Chondrocyte (in vitro differentiated cells): ENCODE measurements at places on chromosomes 12 and 14.

- DNase-seq = no peak
Measured at GRCh38 chr12:30993766-30994165, 67.2 kb downstream of the TSPAN11 start.

DNA sequence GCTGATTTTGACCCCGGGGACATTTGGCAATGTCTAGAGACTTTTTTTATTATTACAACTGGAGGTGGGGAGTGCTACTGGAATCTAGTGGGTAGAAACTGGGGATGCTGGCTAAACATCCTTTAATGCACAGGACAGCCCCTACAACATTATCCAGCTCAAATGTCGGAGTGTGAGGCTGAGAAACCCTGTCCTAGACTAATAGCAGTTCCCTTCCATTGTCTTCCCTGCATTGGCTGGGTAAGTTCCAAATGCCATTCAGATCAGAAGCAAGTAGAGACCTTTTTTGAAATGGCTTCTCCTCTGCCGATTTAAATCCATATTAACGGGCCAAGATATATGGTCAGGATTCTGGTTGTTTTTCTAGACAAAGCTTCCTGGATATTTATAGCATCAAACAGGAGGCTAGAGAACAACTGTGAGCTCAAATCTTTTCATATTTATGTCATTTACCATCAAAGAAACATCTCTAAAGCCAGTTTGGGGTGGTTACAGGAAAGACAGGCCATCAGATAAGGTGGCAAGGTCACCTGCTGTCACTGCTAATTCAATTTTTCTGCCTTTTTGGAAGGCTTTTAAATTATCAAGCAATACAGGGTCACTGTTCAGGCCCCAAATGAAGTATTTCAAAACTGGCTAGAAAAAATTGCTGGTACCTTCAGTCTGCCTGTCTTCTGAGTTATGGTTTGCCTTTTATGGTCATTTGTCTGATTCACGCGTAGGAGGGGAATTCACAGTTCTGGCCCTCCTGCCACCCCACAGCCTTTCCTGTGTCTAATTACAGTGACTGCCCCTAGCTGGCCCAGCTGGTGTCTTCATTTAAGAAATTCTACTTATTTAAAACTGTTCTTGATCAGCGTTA is 20.1 kb upstream of the AKAP5 start:
- no peak for DNase-seq

GRCh38 chr14:89681086-89682018 is 264.3 kb upstream of the FOXN3 start:
- DNase-seq = no peak

- no peak for DNase-seq
Measured at GRCh38 chr14:92565040-92565717, 51.6 kb downstream of the RIN3 start.

DNA sequence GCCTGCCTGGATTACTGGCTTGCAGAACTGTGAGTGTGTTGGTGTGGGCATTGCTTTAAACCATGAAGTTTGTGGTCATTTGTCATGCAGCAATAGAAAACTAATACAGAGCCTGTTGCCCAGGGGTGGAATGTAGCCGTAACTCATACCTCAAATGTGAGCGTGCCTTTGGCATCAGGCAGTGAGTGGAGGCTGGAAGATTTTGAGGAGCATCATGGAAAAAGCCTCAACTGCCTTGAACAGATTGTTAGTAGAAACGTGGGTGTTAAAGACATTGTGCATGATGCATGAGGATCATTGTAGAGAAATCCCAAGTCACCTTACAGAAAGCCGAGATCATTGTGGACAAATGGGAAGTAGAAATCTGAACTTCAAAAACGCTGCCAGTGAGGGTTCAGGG is 580.5 kb downstream of the AACS start:
- DNase-seq = no peak

GRCh38 chr12:64716371-64716770 is 42.8 kb downstream of the GNS start:
- DNase-seq = no peak

GRCh38 chr12:39062266-39062996 is 157.0 kb upstream of the CPNE8 start:
- no peak for DNase-seq

DNA sequence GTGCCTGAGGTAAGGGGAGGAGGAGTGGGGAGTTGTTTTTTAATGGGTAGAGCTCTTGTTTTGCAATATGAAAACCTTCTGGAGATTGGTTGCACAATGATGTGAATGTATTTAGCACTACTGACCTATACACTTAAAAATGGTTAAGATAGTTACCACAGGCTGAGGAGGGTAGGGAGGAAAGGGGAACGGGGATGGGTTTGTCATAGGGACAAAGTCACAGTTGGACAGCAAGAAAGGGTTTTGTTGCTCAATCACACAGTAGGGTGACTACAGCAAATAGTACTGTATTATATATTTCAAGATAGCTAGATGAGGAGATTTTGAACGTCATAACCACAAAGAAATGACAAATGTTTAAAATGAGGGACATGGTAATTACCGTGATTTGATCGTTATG is 1562.4 kb downstream of the AACS start:
- no peak for DNase-seq

GRCh38 chr12:121949648-121950397 is 31.4 kb downstream of the CFAP251 start:
- no peak for DNase-seq

DNA sequence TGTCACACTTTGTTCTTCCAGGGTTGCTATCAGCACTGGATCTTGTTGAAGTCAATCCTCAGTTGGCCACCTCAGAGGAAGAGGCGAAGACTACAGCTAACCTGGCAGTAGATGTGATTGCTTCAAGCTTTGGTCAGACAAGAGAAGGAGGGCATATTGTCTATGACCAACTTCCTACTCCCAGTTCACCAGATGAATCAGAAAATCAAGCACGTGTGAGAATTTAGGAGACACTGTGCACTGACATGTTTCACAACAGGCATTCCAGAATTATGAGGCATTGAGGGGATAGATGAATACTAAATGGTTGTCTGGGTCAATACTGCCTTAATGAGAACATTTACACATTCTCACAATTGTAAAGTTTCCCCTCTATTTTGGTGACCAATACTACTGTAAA is 23.7 kb downstream of the VTI1B start:
- no peak for DNase-seq

DNA sequence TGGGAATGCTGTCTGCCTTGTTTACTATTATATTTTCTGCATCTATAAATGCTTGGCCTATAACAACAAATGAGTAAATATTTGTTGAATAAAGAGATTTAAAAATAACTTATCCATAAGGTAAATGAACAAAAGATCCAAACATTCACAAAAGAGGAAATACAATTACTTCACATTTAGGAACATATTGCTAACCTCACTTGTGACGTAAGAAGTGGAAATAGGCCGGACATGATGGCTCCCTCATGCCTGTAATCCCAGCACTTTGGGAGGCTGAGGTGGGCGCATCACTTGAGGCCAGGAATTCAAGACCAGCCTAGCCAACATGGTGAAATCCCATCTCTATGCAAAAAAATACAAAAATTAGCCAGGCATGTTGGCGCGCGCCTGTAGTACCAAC is 25.7 kb upstream of the CKAP4 start:
- DNase-seq = no peak

DNA sequence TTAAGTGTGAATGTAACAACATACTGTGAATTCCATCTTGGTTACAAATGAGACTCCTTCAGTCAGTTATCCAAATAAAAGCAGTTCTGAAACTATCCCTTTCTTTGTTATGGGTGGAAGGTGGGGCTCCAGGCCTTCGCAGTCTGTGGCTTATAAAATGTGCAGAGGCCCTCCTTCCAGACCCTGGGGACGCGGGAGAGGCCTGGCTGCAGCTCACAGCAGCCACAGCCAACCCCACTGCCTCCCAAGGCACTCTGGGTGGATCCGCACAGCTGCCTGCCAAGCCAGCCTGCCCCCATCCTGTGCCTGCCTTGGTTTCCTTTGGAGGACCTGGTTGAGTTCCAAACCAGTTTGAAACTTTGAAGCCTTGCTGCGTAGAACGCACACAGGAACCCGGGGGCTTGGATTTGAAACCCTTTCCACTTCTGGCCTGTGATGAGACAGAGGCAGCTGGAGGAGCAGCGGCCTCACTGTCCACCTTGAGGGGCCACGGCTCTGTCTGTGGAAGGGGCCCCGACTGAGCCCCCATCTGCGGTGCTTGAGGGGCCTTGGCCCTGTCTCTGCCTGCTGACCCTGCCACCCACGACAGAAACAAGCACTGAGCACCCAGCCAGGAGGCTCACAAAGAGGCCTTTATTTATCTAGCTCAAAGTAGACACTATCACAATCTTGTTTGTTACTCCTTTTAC is 30.4 kb downstream of the CCNK start:
- peak; percentile 85 for DNase-seq

DNA sequence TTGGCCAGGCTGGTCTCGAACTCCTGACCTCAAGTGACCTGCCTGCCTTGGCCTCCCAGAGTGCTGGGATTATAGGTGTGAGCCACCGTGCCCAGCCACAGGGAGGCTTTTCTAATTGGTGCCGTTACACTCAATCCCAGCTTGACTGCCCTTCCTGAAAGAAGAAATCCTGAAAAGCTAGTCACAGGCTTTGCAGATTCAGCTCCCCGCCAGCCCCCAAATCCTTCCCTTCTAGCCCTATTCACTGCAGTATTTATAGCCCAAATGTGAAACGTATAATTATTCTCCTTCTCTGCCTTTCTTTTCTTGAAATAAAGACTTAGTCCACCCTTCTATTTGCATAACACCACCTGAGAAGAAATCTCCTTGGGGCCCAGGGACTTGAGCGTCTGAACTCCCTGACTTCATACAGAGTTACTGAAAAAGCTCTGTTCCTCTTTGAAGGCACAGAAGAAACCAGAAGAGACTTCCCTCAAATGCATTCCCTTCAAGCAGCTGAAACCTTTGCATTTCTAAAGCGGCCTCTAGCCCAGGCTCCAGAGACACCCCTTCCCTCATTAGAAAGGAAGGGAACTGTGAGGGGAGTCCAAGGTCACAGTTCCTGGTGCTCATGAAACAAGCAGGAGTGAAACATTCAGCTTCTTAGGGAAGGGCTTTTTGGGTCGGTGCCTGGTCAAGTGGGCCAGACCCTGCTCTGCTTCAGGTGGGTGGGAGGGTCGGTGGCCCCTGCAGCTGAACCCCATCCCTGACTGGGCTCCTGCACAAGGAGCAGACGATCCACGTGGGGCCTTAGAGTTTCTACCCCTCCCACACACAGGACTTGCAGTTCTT is 42.3 kb upstream of the BATF start:
- no peak for DNase-seq

DNA sequence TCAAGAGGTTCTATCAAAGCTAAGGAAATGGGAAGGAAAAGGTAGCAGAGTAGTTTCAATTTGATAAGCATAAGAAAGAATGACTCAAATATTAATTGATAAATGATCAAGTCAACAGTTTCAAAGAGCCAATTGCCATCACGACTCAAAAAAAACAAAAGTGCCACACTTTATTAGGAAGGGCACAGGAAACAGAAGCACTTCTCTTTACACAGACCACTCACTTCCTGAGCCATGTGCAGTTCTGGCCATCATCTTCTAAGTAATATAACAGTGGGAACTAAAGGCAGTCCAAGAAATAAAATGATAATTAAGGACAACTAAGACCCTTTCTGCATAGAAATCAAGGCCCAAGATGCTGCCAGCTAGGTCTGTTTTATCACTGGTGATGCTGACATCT is 13.2 kb downstream of the TM7SF3 start:
- no peak for DNase-seq

- DNase-seq = no peak
Measured at GRCh38 chr12:95545731-95546490, 5.4 kb downstream of the USP44 start.

DNA sequence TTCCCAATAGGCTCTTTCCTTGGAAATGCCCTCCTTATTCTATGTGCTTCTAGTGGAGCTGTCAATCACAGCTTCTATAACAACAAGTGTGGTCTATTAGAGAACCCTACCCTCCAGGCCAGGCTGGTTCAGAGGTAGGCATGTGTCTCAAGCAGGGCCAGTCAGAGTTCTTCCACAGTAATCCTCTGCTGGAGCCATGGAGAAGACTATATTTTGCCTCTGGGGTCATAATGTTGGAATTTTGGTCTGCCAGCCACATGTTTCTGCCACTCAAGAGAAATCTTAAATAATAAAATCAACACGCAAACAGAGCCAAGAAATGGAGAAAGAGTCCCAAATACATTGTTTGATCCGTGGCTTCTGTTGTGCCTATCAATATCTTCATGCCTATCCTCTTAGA is 23.8 kb upstream of the FICD start:
- DNase-seq = no peak

GRCh38 chr14:105126126-105126980 is 42.2 kb downstream of the JAG2 start:
- DNase-seq = no peak

- no peak for DNase-seq
Measured at GRCh38 chr12:75087654-75088053, 122.0 kb downstream of the KCNC2 start.

GRCh38 chr14:55773984-55774545 is 194.1 kb downstream of the KTN1 start:
- no peak for DNase-seq

DNA sequence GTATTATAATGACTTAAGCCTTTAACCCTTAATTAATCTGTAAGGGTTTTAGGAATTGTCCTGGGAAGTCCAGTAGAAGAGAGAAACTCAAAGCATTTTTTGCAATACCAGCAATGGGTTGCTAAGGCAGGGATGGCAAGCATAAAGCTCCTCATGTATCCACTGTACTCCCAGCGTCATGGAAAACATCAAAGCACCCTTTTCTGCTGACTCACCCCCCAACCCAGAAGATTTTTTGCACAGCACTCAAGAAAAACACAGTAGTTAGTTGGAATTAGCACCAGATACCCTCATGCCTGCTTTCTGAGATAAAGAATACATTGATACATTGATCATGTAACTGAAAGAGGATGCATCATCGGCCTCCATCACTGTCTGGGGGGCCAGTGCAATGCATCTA is 199.1 kb upstream of the CNOT2 start:
- no peak for DNase-seq

GRCh38 chr14:83047059-83047830 is 1513.6 kb upstream of the SEL1L start:
- no peak for DNase-seq

DNA sequence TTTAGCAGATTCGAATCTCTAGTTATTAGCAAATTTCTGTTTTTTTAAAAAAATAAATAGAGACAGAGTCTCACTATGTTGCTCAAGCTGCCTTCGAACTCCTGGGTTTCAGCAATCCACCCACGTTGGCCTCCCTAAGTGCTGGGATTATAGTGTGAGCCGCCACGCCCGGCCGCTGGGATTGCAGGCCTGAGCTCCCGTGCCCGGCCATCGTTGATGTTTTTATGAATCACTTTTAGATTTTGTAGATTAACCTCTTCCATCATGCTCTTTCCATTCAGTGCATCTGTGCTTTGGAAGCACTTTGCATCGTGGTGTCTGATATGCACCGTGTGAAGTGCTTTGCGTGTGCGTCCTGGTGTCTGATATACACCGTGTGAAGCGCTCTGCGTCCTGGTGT is 20.9 kb downstream of the PGAM5 start:
- no peak for DNase-seq

GRCh38 chr12:119797090-119797489 is 80.0 kb downstream of the CIT start:
- DNase-seq = no peak
